ENCODE measurements at places on chromosomes 13 and 19.

DNA sequence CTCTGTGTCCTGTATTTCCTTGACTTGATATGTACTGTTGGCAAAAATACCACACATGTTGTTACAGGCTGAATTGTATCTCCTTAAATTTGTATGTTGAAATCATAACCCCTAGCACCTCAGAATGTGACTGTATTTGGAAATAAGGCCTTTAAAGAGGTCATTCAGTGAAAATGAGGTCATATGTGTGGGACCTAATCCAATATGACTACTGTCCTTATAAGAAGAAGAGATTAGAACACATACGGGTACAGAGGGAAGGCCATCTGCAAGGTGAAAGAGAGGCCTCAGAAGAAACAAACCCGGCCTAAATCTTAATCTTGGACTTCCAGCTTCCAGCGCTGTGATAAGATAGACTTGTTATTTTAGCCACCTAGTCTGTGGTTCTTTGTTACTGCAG, 202.5 kb downstream of the NUFIP1 start:
- DNase-seq, result no peak

DNA sequence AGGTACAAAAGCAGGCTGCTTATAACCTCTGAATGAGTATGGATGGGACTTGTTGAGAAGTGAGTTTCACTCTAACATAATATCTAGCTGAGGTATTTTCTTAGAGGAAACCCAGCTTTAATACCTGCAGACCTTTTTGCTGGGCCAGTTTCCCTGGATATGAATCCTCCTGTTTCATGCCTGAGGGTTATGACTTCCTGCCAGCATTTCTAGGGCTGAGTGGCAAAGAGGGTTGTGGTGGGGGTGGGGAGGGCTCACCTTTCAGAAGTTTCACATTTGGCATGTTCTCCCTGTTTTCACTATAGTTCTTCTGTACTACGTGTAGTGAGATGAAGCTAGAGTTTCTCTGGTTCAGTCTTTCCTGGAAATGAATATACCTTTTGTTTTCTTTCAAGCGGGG, 73.7 kb downstream of the LACC1 start:
- no peak for DNase-seq

GRCh38 chr13:102902789-102903347, 57.0 kb downstream of the ERCC5 start:
- DNase-seq, result no peak

DNA sequence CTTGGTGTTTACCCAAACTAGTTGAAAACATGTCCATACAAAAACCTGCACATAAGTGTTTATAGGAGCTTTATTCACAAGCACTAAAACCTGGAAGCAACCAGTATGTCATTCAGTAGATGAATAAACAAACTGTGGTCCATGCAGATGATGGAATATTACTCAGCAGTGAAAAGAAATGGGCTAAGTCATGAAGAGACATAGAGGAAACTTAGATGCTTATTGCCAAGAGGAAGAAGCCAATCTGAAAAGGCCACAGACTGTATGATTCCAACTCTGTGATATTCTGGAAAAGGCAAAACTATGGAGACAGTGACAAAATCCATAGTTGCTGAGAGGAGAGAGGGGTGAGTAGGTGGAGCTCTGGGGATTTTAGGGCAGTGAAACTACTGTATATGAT, 38.8 kb upstream of the MCF2L start:
- no peak for DNase-seq

GRCh38 chr13:100581504-100581903, 7.1 kb downstream of the GGACT start:
- no peak for DNase-seq

GRCh38 chr13:41059456-41060081, 1.7 kb upstream of the WBP4 start:
- no peak for DNase-seq

GRCh38 chr19:30369833-30370232, 2.4 kb upstream of the ZNF536 start:
- no peak for DNase-seq

DNA sequence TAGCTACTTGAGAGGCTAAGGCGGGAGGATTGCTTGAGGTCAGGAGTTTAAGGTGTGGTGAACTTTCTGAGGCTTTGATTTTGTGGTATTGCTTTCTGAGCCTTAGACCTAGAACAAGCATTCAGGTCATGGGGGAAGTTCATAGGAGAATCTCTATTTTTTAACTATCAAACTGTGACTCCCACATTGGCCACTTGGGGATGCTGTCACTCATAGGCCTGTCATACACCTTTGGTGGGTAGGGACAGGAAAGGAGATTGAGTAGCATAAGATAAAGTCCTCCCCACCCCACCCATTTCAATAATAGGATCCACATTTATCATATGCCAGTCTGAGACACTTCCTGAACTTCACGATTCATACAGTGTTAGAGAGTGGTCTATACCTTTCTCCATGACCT, 41.9 kb upstream of the PSG2 start:
- DNase-seq, result no peak

Measured in SW 1271 (cell line).